ENCODE measurements at places on chromosomes 4 and X.

DNA sequence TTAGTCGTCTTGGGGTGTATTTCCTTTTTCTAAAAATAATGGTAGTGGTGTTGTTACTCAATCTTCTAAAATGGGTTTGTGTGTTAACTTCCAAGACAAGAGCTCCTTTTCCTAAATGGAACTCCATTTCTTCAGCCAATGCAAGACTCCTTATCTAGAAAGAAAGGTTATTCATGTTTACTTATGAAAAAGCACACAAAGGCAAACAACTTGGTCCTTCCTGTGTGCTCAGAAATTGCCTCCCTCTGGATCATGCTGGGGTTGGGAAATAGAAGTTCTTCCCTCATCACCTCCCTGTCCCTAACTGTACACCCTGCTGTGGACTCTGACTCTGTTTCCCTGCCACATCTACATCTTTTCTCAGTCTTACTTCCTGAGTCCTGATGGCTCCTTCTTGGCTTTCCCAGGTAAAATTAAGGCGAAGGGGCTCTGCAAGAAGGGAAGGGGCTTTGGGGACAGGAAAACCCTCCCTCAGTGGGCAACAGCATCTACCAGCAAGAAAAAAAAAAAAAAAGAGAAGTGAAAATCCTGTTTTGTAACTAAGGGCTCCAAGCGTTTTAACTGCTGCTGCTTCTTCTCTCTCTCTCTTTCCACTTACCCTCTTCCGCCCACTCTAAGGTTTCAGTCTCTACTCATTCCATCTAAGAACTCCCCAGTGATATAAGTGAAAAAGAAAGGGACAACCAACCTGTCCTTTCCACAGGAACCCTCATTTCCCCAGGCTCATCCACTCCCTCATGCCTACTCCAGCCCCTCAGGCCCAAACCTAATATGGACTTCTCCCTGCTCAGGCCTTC is 19.8 kb upstream of the TASL start:
- no peak for DNase-seq

DNA sequence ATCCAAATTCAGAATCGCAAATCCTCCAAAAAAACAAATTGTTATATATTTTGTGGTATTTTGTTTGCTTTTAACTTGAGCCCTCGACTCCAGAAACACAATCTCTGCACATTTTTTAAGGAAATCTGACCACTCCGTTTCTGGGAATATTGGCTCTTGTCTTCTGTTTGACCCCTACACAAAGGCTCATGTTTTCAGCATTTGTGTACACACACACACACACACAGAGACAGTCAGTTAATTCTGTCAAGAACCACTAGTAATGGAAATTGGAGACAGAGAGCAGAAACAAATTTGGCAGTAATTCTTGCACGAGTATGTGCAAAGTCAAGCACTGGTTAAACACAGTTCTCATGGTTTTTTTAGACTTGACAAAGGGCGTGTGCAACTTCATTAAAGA is 115.4 kb downstream of the AFAP1 start:
- no peak for DNase-seq

- peak; percentile 65 for DNase-seq
These were observed 577 bp upstream of the GLRA2 start for GRCh38 chrX:14528629-14529289.

DNA sequence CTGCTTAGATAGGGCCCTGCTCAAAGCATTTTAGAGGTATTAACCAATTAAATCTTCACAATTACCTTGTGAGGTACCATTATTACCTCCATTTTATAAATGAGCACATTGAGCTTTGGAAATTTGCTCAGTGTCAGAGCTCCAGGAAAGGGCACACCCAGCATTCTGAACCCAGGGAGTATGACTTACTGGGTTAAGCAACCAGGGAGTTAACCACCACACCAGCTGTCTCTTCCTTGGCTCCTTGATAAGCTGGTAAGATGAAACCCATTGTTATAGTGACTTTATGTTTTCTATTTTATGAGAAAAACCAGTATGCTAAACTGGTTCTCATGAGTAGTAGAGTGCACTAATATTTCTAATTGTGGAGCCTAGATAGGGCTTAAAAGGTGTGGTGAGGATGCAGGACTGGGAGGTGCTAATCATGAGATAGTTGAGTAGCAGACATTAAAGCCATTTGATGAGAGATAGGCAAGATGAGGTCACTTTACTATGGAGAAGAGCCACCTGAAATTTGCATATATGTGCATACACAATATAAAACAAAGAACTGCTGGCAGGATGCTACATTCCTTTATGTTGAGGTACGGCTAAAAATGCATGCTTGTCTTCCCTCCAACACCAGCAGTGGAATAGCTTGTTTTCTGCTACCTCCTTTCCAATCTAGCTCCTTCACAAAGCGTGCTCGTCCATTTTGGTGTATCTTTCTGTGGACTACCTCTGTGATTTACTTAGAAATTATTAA is 556.1 kb downstream of the SPRY1 start:
- DNase-seq = no peak

- DNase-seq = no peak
These were observed 153.9 kb downstream of the SPANXN3 start for GRCh38 chrX:143363419-143363818.

- no peak for DNase-seq
These were observed 33.5 kb upstream of the SPANXD start for GRCh38 chrX:141732031-141732430.

DNA sequence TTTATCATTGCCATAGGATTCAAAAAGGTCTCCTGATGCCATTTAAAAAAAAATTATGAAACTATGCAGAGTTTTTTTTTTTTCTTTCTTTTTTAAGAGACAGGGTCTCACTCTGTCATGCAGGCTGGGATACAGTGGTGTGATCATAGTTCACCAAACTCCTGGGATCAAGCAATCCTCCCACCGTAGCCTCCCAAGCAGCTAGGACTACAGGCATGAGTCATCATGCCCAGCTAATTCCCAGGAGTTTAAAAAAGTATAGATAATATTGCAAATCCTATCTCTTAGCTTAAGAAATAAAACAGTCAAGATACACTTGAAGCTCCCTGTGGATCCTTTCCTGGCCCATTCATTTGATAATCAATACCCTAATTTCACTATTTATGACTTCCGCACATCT is 58.6 kb upstream of the PRSS48 start:
- DNase-seq = no peak

- no peak for DNase-seq
These were observed 290.2 kb upstream of the VCX start for GRCh38 chrX:7552760-7553159.

- no peak for DNase-seq
These were observed 792 bp downstream of the PPID start for GRCh38 chr4:158722291-158722916.

- no peak for DNase-seq
These were observed 545.5 kb upstream of the HTR2C start for GRCh38 chrX:114038358-114038757.

DNA sequence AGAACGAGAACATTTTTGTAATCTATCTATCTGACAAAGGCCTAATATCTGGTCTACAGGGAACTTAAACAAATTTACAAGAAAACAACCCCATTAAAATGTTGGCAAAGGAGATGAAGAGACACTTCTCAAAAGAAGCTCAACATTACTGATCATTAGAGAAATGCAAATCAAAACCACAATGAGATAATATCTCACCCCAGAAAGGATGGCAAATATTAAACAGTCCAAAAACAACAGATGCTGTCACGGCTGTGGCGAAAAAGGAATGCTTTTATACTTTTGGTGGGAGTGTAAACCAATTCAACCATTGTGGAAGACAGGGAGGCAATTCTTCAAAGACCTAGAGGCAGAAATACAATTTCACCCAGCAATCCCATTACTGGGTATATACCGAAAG is 2284.8 kb downstream of the ARAP2 start:
- DNase-seq = no peak

DNA sequence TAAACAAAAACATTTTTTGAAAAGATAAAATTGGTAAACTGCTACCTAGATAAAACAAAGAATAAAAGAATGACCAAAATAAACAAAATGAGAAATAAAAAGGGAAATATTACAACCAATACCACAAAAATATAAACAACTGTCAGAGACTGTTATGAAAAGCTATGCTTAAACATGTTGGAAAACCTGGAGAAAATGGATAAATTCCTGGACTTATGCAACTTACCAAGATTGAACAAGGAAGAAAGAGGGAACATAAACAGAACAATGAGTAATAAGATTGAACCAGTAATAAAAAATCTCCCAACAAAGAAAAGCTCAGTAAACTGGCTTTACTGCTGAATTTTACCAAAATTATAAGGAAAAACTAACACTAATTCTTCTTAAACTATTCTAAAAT is 518.7 kb downstream of the GRXCR1 start:
- no peak for DNase-seq

DNA sequence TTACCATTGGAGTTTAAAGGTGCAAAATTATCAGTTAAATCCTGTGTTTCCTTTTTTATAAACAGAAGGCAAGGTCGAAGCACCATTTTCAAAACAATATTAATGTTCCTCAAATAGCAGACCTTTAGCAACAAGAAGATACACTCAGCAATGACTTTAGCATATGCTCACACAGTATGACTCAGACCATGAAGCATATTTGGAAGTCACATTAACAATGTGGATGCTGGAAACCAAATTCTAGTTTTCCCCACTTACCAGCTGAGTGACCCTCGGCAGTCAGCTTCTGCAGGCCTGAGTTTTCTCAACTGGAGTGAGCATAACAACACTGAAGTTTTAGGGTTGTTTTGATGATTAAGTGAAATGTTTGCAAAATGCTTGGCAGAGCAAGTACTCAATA is 130.5 kb downstream of the ANK2 start:
- no peak for DNase-seq

GRCh38 chrX:10121787-10122186 is 35.0 kb upstream of the CLCN4 start:
- DNase-seq = no peak

GRCh38 chr4:183284258-183284785 is 35.8 kb downstream of the CLDN22 start:
- DNase-seq = no peak

DNA sequence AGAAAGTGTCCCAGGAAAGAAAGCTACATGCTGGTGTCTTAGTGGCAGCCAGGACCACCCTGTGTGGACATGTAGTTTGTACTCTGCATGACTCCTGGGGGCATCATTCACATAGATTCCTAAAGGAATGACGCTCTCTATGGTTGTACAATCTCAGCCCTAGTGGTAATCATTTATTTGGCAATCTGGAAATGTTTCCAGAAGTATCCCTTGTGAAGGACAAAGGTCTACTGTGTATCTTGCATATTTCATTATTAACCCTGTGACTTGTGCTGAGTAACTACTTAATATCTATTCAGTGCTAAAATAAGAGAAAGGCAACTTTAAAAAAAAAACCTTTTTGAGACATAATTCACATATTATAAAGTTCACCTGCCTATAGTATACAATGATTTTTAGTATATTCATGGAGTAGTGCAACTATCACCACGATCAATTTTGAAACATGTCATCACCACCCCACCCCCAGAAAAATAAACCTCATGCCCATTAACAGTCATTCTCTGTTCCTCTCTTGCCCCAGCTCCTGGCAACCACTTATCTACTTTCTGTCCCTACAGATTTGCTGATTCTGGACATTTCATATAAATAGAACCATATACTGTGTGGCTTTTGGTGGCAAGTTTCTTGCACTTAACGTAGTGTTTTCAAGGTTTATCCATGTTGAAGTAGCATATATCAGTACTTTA is 51.7 kb downstream of the SHROOM3 start:
- DNase-seq = no peak

DNA sequence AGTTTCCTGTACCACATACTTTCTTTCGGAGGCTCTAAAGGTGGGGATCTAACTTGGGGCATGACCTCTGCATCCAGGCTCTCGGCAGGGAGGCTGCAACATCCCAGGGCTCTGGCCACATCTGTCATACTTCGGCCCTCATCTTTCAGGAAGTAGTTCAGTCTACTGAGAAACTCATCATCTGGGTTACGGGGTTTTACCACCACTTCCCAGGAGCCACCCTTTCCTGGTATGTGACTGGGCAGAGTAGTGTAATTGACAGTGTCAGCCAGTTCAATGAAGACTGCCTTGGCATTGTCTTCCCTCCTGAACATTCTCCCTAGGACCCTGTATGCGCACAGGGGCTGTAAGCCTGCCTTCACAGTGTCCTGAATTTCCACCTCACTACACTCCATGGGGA is 2.8 kb downstream of the PNMA5 start:
- no peak for DNase-seq

GRCh38 chrX:23012162-23012561 is 12.4 kb downstream of the DDX53 start:
- DNase-seq = peak; percentile 6

DNA sequence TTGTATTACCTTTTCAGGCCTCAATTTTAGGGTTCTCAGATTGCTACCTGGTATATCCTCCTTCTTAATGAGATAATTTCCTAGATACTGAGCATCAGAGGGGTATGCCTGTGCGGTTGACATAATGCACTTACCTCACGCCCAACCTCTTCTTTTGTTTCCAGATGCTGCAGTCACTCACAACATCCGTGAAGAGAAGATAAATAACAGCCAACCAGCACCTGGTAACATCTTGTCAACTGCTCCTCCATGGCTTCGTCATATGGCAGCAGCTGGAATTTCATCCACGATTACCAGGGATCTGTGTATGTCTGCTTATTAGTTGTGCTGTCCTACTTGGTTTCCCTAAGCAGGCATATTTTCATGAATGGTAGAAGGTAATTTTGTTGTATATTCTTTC is 16.7 kb downstream of the SAGE1 start:
- no peak for DNase-seq

- peak; percentile 59 for DNase-seq
These were observed 56.9 kb downstream of the ATG4A start for GRCh38 chrX:108148524-108148923.

DNA sequence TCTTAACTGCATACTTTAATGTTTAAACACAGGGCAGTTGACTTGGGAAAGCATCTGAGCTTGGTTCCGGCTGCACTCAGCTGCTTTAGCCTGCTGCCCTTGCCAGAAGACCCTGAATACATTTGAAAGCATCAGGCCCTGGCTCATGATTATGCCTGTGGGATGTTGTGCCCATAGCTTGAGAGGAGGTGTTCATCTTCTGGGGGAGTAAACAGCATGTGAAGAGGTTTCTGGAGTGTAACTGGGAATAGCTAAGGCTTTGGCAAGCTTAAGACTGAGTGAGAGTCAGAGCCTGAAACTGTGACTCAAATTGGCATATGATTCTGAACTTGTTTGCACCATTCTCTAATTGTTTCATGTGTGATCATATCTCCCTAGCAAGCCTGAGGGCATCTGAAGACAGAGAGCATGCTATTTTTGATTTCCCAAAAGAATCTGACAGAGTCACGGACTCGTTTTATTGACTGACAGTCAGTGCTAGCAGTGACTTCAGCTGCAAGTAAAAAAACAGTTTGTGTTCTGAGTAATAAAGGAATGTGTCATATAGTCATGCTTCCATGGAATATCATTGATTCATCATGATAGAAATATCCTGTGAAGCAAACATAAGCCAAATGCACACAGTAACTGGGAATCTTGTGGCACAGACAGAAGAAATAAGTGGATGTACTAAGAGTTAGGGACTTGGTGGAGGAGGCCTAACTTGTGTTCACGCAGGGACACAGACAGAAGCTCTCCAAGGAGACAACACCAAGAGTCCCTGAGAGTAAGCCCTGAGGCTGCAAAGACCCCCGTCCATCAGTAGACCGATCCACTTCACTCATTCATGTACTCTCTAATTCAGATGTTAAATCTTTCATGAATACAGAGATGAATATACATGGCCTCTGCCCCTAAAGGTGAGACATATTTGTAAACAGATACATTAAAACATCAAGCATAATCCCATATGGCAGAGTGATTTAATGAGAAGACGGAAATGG is 100.7 kb downstream of the SYNPO2 start:
- peak; percentile 11 for DNase-seq

GRCh38 chr4:117777721-117778120 is 256.6 kb upstream of the NDST3 start:
- no peak for DNase-seq

Measured in activated CD4-positive, alpha-beta T cell treated with anti-CD3 and anti-CD28 coated beads, Interleukin-2, amount 50 U/mL, for 16 hours (primary cell).